NCI-H2107 (cell line): ENCODE measurements at places on chromosomes 7 and 10.

- no peak for DNase-seq
These were observed 80.2 kb downstream of the VWDE start for GRCh38 chr7:12323415-12323814.

GRCh38 chr10:117924820-117925219 lies 121.9 kb downstream of the RAB11FIP2 start:
- DNase-seq = no peak

DNA sequence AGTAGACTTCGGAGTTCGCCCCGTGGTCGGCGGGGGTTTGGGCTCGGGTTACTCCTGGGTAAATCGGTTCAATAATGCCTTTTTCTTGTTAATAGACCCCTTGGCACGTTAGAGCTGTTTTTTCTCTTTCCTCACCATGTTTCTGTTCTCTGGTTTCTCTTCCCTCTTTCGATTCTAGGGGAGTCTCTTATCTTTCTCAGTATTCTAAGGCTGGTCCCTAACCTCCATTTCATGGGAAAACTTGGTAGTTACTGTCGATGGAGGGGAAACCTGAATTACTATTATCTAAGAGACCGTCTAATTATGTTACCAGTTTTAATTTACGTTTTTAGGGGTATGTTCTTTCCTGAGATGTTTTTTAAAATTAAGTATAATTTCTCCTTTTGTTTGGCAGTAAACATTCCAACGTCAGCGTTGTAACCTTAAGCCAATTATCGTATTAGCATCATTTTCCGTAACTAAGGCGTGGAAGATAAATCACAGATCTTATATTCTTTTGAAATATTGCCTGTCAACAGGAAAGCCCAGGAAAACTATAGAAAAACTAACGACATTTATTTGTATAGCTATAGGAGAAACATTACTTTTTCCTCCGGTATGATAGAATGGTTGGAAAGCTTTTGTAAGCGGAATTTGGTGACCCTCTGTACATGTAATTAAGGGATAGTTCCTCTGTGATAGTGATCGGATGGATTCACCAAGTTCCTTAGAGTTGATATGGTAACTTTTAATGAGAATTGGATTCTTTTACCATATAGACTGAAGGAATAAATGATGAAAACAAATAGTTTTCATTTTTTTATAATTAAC lies 847 bp downstream of the BTAF1 start:
- DNase-seq = no peak

GRCh38 chr7:87413029-87413428 lies 62.5 kb downstream of the ABCB4 start:
- no peak for DNase-seq

DNA sequence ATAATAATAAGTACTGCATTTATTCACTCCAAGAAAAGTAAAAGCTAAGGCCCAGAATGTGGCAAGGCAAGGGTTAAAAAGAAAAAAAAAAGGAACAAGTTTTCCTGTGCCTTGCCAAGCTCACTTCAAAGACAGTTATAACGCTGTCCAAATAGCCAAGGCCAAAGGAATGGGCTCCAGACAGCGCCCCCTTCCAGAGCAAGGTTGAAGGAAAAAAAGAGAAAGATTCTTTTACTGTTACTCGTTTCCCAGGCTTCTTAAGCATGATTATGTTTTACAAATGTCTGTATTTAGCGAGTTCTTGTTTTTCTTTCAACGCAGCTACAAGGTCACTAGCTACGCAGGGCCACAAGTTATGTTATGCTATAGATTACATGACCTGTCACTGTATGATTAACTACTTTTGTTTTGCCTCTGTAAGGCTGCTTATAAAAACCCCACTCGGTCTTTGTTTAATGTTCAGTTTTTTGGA lies 9.1 kb upstream of the EIF4H start:
- DNase-seq = no peak

DNA sequence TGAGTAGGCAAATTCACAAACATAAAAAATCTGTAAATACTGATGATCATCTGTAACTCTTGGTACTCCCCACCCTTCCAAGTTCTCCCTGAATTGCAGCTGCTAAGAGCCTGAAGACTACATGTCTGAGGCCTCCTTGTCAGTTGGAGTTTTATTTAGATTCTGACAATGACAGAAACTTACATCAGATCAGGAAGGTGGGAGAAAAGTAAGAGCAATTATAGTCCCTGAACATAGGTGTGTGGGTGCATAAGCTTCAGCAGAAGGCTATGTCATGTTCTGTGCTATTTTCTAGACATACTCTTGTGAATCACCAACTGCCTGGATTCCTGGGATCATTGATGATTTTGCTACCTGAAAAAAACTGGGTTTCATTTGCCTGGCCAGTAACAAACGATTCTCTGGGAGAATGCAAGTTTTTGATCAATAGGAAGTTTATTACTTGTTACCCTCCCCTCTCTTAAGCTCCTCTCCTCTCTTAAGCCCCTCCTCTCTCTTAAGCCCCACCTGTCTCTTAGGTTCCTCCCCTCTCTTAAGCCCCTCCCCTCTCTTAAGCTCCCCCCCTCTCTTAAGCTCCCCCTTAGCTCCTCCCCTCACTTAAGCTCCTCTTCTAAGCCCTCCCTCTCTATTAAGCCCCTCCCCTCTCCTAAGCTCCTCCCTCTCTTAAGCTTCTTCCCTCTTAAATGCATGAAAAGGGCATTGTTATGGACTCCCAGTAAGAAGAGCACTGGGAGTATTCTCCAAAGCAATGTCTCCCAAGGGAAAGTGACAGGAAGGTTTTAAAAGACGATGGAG lies 1183.4 kb upstream of the AUTS2 start:
- DNase-seq = no peak

DNA sequence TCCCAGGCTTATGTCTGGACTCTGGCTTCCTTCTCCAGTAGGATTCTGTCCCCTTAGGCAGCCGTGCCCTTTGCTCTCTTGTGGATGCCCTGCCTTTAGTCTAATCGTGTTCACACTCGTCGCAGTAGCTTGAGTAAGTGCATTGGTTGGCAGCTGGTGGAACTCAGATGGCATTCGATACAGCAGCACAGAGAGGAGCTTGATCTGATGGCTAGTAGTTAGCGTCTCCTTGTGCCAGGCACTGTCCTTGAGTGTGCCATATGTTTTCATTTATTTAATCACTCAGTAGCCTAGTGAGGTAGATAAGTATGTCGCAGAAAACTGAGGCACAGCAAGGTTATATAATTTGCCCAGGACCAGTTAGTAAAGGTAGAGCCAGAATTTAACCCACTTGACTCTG lies 18.2 kb upstream of the PARP12 start:
- no peak for DNase-seq

DNA sequence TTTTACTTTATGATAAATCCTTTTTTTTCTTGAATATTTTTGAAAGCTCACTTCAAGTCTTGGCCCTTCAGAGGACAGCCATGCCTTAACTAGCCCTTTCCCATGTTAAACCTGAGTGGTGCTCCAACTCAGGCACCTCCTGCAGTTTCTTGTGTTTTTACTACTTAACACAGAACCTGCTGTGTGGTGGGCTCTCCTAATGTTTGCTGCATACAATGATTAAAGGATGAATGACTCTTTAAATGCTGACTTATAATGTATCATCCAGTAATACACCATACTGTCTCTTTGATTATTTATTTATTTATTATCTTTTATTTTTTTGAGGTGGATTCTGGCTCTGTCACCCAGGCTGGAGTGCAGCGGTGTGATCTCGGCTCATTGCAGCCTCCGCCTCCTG lies 179.4 kb downstream of the SEMA3E start:
- no peak for DNase-seq
